ENCODE measurements at places on chromosomes 3 and 15.

DNA sequence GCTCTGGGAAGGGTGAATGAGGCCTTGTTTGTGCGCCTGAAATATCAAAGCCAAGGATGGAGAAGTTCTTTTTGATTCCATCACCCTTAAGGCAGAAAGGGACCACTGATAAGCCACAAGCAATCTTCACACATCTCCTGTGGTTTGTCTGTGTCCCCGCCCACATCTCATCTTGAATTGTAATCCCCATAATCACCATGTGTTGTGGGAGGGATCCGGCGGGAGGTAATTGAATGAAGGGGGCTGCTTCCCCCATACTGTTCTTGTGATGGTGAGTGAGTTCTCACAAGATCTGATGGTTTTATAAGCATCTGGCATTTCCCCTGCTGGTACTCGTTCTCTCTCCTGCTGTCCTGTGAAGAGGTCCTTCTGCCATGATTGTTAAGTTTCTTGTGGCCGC, 329.6 kb upstream of the RGMA start:
- DNase-seq, result no peak

- DNase-seq, result peak; percentile 35
Observed at GRCh38 chr3:13541691-13542090, 7.2 kb upstream of the FBLN2 start.

DNA sequence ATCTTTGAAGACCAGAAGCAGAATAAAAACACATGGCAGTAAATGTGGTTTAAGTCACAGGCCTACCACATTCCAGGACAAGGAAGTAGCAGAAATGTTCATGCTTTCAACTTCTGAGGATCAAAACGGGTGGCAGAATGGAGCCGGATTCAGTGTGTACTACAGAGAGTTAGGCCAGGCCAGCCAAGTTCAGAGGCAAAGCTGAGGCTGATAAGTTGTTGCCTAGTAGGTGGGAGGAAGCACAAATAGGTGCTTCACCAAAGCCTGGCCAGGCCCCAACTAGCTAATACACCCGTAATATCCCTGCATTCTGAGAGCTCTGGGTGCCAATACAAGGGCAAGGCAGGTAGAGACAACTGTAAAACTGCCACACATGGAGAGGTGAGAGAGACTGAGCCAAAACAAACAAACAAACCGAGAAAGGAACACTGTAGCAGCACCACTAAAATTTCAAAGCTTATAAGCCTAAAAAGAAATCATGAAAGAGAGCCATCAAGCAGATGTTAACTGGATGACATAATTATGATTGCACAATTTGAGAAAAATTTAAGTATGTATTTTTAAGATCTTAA, 156.4 kb upstream of the CBLB start:
- DNase-seq, result no peak

- no peak for DNase-seq
Observed at GRCh38 chr3:15321349-15321748, 11.0 kb downstream of the SH3BP5 start.

- peak; percentile 82 for DNase-seq
Observed at GRCh38 chr3:77038468-77038929, 1.4 kb upstream of the ROBO2 start.

- DNase-seq, result no peak
Observed at GRCh38 chr15:54559405-54560069, 581.3 kb downstream of the UNC13C start.

GRCh38 chr15:40229956-40230355, 8.9 kb upstream of the PAK6 start:
- no peak for DNase-seq

DNA sequence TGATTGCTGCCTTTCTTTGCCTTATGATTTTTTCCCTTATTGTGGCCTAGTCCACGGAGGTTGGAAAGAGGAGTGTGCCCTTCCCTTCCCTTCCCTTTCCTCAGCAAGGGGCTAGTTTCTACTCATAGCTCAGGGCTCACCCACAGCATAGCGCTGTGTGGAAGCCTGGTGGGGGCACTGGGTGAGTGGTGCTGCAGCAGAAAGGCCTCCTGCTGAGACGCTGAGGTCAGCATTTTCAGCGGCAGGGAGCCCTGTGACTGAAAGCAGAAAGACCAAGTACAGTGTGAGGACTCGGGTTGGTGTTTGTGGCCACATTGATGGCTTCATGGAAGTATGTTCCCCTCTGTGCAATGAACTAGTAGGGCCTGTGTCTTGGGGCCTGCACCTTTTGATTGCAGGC, 21.9 kb downstream of the CACNA1D start:
- no peak for DNase-seq

DNA sequence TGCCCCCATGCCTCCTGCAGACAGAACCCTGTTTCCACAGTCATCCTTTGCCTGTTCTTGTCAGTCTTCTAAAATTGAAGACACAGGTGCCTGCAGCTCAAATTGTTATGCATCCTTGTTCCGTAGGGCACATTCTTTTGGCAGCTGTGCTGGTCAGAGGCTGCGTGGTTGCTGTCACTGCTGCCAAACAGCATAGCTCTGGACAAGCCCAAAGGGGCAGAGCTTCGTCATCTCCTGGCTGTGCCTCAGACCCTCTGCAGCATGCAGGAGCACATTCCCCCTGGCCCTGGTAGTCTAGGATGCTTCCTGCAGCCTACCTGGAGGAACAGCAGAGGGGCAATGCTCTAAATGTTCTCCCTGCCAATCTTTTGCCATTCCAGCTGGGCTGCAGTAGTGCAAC, 2.1 kb upstream of the FBXL22 start:
- DNase-seq, result no peak

DNA sequence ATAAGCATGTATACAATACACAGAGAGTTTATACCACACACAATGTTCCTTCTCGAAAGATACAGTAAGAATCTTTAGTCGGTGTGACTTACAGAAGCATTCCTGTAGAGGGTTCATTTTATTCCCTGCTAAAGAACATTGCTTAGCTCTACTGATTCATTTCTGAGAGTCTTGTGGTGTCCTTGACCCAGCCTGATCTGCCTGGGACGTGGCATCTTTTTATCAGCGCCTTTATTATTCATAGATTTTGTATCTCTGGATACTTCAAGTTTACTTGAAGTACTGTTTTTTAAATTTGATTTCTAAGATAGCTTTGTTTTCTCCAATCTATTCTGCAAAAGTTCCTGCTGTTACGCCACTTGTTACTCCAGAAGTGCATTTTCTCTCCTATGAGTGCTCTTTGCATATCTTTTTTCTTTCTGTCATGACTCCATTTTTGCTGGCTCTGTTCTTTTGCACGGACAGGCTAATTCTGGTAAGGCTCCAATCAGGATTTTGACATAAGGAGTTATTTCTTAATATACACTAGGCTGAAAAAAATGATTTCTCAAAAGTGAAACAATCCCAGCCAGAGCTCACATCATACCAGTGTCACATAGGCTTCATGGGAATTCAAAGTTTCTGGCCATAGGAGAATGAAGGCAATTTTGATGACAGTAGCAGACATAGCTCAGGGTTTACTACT, 114.5 kb upstream of the TNIK start:
- DNase-seq, result peak; percentile 20

GRCh38 chr3:196518966-196519717, 4.0 kb upstream of the SMCO1 start:
- DNase-seq, result no peak

- DNase-seq, result no peak
Observed at GRCh38 chr15:52294881-52295420, 653 bp downstream of the MYO5C start.

DNA sequence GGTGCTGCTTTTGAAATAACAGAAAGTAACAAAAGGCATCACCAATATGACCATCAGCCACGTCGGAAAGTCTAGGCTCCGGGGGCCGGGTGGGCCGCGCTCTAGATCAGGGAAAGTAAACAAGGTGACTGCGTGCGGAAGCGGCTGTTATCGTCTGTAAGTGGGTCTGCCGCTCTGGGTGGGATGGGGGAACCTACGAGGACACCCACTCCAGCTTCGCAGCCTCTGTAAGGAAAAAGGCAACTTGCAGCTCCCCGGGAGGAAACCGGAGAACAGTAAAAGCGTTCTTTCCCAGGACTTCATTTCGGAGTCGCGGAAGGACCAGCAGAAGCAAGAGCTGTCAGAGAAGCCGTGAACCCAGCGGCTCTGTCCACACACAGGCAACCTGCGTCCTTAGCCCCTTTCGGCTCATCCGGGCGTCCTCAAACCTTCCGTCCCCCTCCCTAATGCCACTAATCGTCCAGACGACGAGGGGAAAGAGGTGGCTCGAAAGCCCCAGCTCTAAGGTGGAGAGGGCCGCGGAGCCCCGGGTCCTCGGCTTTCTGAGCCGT, 461 bp downstream of the XRN1 start:
- peak; percentile 42 for DNase-seq

DNA sequence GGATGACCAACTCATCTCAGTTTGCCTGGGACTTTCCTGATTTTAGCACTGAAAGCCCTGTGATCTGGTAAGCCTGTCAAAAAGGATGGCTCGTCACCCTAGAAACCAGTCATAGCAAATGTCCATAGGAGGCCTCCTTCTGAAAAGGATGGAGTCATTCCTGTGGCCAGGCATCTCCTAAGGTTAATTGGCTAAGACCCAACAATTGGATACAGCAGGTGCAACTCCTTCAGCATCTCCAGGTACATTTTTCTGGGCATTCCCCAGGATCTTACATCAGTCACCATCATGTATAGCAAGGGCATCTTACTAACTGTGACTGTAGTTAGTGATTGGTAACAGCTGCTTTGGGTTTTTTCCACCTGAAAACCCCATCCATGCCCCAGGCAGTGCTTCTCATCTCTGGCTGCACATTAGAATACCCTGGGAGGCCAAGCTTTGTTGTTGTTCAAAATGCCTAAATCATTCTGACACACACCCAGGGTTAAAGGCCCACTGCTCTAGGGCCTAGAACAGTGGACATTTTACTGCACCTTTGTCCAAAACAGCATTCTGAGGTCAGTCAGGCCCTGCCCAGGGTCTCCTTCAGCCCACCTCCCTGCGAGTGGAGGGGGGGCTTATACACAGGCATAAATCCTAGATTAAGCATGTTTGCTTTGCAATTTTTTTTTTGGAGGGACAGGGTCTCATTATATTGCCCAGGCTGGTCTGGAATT, 28.3 kb upstream of the GALNT15 start:
- no peak for DNase-seq

DNA sequence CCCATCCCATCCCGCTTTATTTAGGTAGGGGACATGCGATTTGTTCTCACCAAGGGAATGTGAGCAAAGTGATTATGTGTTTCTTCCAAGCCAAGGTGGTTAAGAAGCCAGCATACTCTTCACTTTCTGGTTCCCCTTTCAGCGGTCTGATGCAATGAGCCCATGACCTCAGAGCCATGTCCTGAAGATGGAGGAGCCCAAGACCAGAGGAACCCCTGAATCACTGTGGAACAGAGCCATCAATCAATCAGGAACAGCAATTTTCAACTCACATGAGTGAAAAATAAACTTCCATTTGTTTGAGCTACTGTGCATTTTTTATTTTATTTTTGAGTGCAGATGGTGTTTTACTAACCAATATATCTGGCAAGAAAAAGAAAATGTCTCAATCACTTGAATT, 10.8 kb downstream of the THRB start:
- DNase-seq, result no peak

GRCh38 chr3:71138410-71138809, 445.1 kb downstream of the FOXP1 start:
- DNase-seq, result no peak

GRCh38 chr15:78617076-78617475, 3.7 kb downstream of the CHRNA3 start:
- no peak for DNase-seq

GRCh38 chr3:49906073-49906743, 2.5 kb upstream of the MST1R start:
- peak; percentile 45 for DNase-seq

GRCh38 chr3:51703761-51704510, 2.9 kb upstream of the GRM2 start:
- DNase-seq, result no peak

DNA sequence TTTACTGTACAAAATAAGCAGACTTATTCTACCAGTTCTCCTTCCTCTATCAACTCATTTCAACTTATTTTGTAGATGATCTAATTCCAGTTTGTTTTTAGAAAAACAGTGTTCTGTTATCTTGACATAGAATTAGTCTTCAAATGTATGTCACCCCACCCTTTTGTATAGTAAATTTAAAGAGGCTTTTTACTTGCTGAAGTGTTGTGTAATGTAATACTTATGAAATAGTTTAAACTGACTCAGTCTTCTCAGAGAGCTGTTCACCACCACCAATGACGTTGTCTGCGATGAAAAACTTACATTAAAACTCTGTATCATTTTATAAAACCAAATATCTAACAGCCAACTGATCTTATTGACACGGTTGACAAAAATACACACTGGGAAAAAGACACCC, 82.9 kb downstream of the RAP2B start:
- DNase-seq, result peak; percentile 56

- DNase-seq, result no peak
Observed at GRCh38 chr3:49501842-49502241, 31.8 kb downstream of the DAG1 start.

DNA sequence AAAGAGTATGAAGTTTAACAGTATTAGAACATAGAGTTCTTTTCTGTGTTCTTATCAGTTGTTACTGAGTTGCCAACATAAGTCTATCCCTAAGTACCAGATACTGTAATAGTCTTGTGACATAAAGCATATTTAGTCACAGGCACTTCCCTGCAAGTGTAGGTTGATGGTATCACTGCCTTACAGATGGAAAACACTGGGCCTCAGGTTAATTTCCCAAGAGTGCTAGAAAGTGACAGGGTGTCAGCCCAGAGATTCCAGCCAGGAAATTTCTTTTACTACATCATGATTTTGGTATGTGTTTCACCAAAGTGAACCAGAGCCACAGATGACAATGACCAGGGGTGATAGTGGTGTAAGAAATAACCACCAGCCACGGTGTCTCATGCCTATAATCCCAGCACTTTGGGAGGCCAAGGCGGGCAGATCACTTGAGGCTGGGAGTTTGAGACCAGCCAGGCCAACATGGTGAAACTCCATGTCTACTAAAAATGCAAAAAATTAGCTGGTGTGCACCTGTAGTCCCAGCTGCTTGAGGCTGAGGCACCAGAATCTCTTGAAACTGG, 3.2 kb downstream of the EIF1B start:
- peak; percentile 10 for DNase-seq

DNA sequence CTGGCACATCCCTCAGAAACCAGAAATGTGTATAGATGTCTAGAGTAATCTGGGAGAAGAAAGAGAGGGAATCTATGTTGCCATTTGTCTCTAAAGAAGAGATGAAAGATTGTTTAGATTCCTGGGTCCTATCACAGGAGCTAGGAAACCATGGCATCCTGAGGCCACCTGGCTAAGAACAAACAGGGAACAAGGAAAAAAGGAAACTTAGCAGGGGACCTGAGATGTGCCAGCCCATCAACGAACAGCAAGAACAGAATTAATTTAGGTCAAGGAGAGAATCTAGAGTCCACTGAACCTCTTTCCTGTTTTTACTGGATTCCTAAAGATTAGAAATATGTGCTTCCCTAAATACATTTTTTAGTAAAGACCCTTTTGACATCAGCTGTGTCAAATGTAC, 30.3 kb downstream of the IP6K1 start:
- DNase-seq, result no peak

GRCh38 chr15:54064365-54064764, 86.1 kb downstream of the UNC13C start:
- no peak for DNase-seq
